Spleen (tissue), 13 donors: ENCODE measurements at places on chromosomes 4 and X.

DNA sequence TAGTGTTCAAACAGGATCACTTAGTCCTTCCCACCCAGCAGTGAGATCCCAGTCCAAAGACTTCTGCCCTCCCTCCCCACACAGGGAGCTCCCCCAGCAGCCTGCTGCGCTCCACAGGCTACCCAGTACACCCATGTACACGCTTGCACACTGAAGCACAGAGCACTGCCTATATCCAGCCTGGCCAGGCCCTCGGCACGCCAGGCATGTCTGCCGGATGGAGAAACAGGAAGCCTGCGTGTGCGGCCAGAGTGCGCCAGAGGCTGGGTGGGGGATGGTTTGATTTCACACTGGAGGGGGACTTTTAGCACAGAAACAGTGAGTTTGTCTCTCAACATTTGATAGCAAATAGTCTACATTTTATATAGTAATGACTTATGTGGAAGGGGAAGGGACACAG lies 833.5 kb upstream of the IGFBP7 start:
- no peaks in the 10 kb centered on the region for H3K4me1 ChIP-seq
- H3K27me3 ChIP-seq, result no peaks in the 10 kb centered on the region
- no peaks in the 10 kb centered on the region for H3K36me3 ChIP-seq
- no peak overlapping the region for H3K4me3 ChIP-seq
- H3K27ac ChIP-seq, result no peak overlapping the region

DNA sequence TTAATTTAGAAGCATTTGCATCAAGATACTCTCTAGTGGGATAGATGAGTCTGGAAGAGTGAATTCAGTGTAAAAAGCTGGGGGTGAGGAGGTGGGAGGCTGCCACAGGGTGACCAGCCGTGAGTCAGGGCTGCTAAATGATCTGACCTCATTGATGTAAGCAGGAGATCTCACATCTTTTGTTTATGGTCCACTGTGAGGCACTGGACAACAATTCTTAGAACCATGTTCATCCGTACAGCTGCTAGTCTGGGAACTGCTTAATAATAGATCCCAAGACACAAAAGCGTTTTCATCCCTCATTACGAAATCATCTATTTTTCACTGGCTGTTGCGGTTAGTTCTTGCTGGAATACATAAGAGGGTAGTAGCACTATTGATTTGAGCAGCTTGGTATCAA lies 14.1 kb downstream of the KLF3 start:
- peaks cover 89% of the 10 kb centered on the region for H3K4me1 ChIP-seq
- no peak overlapping the region for H3K27ac ChIP-seq
- H3K36me3 ChIP-seq, result peaks cover 33% of the 10 kb centered on the region

- H3K27me3 ChIP-seq, result no peaks in the 10 kb centered on the region
- H3K4me1 ChIP-seq, result no peaks in the 10 kb centered on the region
Measured at GRCh38 chr4:183716302-183716701, 57.2 kb downstream of the TRAPPC11 start.

DNA sequence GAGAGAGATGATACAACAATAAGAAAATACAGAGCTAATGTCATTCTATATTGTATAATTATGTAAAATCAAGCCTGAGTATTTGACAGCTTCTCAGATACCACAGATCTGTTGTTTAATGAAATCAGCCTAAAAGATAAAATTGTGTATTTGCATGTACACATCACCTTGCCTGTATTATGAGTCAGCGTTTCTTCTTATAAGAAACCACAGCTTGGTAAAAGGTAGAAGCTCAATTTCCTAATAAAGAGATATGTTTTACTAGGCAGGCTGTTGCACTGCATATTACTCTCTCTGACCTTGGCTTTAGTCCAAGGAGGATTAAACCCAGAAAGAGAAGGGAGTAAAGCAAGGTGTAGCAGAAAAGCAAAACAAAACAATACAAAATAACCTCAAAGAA lies 121.3 kb downstream of the PPARGC1A start:
- DNase-seq, result no peak
- no peaks in the 10 kb centered on the region for H3K27me3 ChIP-seq
- no peak overlapping the region for H3K4me3 ChIP-seq
- H3K27ac ChIP-seq, result no peak overlapping the region

GRCh38 chr4:74311696-74312313 lies 3.5 kb downstream of the EPGN start:
- H3K27ac ChIP-seq, result no peak overlapping the region
- no peaks in the 10 kb centered on the region for H3K27me3 ChIP-seq
- H3K36me3 ChIP-seq, result no peaks in the 10 kb centered on the region
- H3K4me1 ChIP-seq, result no peaks in the 10 kb centered on the region
- no peak for DNase-seq
- H3K4me3 ChIP-seq, result no peak overlapping the region

- H3K27me3 ChIP-seq, result no peaks in the 10 kb centered on the region
- no peaks in the 10 kb centered on the region for H3K4me1 ChIP-seq
- H3K4me3 ChIP-seq, result no peak overlapping the region
Measured at GRCh38 chr4:84691170-84691691, 108.3 kb downstream of the CDS1 start.

- H3K36me3 ChIP-seq, result no peaks in the 10 kb centered on the region
- no peak overlapping the region for H3K4me3 ChIP-seq
- H3K27me3 ChIP-seq, result no peaks in the 10 kb centered on the region
- no peak overlapping the region for H3K27ac ChIP-seq
- no peaks in the 10 kb centered on the region for H3K4me1 ChIP-seq
Measured at GRCh38 chrX:129802863-129803262, 23.1 kb downstream of the SASH3 start.

GRCh38 chr4:8395504-8396296 lies 44.8 kb downstream of the ACOX3 start:
- no peaks in the 10 kb centered on the region for H3K27me3 ChIP-seq
- no peak overlapping the region for H3K27ac ChIP-seq
- DNase-seq, result no peak
- H3K4me3 ChIP-seq, result no peak overlapping the region
- H3K36me3 ChIP-seq, result peaks cover 26% of the 10 kb centered on the region
- no peaks in the 10 kb centered on the region for H3K4me1 ChIP-seq

DNA sequence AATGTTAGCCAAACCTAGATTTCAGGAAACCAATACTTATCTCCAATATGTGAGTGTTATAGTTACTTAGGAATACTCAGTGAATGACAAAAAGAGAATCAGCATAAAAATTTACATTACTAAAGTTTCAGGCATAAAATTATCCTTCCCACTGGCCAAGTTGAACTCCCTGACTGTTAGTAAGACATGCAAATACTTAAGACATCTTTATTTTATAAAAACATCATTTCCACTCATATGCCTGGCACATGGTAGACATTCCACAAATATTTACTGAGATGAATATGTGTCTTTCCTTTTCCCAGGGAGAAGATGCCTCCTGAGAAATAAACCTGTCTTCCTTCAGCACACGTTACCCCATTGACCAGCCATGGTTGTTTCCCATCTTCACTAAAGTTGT lies 7.3 kb downstream of the VEGFD start:
- H3K36me3 ChIP-seq, result no peaks in the 10 kb centered on the region
- DNase-seq, result no peak
- H3K4me3 ChIP-seq, result no peak overlapping the region
- peaks cover 8% of the 10 kb centered on the region for H3K27me3 ChIP-seq
- H3K4me1 ChIP-seq, result no peaks in the 10 kb centered on the region

GRCh38 chrX:132058975-132059374 lies 35.9 kb downstream of the STK26 start:
- no peak for DNase-seq
- peaks cover 6% of the 10 kb centered on the region for H3K36me3 ChIP-seq
- H3K4me1 ChIP-seq, result no peaks in the 10 kb centered on the region
- H3K27ac ChIP-seq, result no peak overlapping the region

GRCh38 chrX:1389181-1389992 lies 2.5 kb downstream of the SLC25A6 start:
- H3K27ac ChIP-seq, result no peak overlapping the region
- H3K4me3 ChIP-seq, result no peak overlapping the region
- DNase-seq, result peak; percentile 81
- H3K4me1 ChIP-seq, result peaks cover 43% of the 10 kb centered on the region

- H3K27ac ChIP-seq, result no peak overlapping the region
- H3K27me3 ChIP-seq, result no peaks in the 10 kb centered on the region
- peaks cover 14% of the 10 kb centered on the region for H3K36me3 ChIP-seq
- no peak overlapping the region for H3K4me3 ChIP-seq
Measured at GRCh38 chr4:25180524-25181131, 20.4 kb upstream of the SEPSECS start.

GRCh38 chrX:37047776-37048175 lies 39.6 kb downstream of the FAM47C start:
- no peaks in the 10 kb centered on the region for H3K36me3 ChIP-seq
- no peak overlapping the region for H3K27ac ChIP-seq
- H3K27me3 ChIP-seq, result no peaks in the 10 kb centered on the region
- H3K4me3 ChIP-seq, result no peak overlapping the region
- H3K4me1 ChIP-seq, result no peaks in the 10 kb centered on the region

- no peak overlapping the region for H3K27ac ChIP-seq
- H3K4me1 ChIP-seq, result no peaks in the 10 kb centered on the region
- no peak overlapping the region for H3K4me3 ChIP-seq
Measured at GRCh38 chrX:143536176-143536575, 18.9 kb upstream of the SPANXN3 start.

DNA sequence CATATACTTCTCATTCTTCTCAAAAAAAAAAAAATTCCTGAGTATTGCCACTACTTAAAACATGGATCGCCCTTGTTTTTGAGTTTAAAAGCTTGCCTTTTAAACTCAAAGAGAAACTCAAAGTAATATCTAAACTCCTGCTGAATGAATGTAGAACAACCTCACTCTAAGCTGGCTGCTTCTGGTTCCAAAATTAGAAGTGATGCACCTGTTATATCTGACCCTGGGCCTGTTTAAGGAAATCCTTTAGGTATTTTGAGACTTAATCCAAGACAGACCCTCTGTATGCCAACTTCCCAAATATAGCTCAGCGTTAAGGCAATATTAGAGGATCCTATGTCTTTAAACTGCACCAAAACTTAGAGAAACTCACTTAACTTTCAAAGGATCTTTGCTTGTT lies 1.8 kb upstream of the OTUD4 start:
- no peak overlapping the region for H3K4me3 ChIP-seq
- H3K36me3 ChIP-seq, result no peaks in the 10 kb centered on the region
- H3K27me3 ChIP-seq, result no peaks in the 10 kb centered on the region
- peaks cover 27% of the 10 kb centered on the region for H3K4me1 ChIP-seq

DNA sequence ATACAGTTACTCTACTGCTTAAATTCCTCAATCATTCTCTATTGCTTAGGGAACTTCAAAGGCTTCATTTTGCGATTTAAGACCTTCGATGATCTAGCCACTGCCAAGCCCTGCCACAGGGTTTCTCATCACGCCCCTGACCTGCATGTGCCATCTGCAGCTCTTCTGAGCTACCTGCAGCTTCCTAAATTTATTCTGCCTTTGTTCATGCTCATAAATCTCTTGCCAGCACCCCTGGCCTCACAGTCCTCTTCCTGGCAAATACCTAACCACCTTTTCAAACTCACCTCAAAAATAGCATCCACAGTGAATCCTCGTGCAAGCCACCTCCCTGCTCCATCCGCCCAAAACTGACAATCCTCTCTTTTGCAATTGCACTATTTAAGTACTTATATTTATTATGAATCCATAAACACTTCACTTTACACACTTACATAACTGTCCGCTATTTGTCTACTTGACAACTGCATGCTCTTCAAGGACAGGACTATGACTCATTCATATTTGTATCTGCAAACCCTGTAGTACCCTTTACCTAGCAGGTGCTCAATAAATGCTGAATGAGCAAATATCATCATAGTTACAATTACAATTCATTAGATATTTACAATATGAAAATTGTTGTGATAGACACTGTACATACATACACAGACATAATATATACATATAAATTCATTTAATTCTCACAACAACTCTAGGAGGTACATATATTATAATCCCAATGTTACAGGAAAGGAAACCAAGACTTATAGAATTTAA lies 280.0 kb upstream of the RASGEF1B start:
- H3K36me3 ChIP-seq, result no peaks in the 10 kb centered on the region
- no peak overlapping the region for H3K27ac ChIP-seq
- H3K27me3 ChIP-seq, result no peaks in the 10 kb centered on the region
- no peak for DNase-seq

DNA sequence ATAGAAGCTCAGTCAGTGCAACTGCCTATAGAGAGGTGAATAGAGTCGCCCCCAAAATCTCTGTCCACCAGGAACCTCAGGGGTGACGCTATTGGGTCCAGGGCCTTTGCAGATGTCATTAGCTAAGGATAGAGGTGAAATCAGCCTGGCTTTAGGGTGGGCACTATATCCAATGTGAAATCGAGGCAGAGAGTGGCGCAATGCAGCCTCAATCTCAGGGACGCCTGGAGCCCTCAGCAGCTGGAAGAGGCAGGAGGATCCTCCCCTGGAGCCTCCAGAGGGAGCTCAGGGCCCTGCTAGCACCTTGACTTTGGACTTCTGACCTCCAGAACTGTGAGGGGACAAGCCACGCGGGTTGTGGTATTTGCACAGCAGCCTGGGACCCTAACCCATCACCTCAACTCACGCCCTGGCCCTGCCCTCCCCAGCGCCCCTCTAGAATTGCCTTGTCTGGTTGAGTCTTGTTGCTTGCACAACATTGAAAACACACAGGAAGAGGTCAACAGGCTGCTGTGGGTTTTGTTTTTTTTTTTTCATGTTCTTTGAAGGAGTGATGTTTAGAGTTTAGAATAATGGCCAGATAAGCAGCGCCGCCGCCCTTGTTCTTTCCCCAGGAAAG lies 89.4 kb upstream of the PSAPL1 start:
- no peak for DNase-seq
- H3K4me3 ChIP-seq, result no peak overlapping the region
- peaks cover 76% of the 10 kb centered on the region for H3K27me3 ChIP-seq
- H3K36me3 ChIP-seq, result no peaks in the 10 kb centered on the region
- no peaks in the 10 kb centered on the region for H3K4me1 ChIP-seq
- no peak overlapping the region for H3K27ac ChIP-seq

DNA sequence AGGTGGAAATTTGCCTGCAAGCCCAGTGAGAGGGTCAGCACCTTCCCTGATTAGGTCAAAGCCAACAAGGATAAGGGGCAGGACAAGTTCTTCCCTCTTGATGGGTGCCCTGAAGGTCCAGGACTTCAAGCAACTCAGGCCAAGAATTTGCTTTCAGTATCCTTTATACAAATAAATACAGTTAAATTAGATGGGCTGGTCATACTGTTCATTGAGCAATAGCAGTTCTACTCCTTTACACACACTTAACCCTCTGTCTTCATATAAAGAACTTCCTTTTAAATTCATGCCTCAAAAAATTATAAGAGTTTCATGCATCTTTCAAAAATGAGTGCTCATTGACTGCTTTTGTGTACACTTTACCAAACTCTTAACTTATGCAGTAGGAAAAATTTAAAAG lies 392.0 kb downstream of the SPRY1 start:
- no peak overlapping the region for H3K4me3 ChIP-seq
- H3K27ac ChIP-seq, result no peak overlapping the region
- no peak for DNase-seq
- no peaks in the 10 kb centered on the region for H3K27me3 ChIP-seq
- no peaks in the 10 kb centered on the region for H3K36me3 ChIP-seq
